ENCODE measurements at places on chromosomes 16 and 17.

GRCh38 chr16:73113336-73113735 lies 65.4 kb upstream of the ZFHX3 start:
- DNase-seq, result no peak

DNA sequence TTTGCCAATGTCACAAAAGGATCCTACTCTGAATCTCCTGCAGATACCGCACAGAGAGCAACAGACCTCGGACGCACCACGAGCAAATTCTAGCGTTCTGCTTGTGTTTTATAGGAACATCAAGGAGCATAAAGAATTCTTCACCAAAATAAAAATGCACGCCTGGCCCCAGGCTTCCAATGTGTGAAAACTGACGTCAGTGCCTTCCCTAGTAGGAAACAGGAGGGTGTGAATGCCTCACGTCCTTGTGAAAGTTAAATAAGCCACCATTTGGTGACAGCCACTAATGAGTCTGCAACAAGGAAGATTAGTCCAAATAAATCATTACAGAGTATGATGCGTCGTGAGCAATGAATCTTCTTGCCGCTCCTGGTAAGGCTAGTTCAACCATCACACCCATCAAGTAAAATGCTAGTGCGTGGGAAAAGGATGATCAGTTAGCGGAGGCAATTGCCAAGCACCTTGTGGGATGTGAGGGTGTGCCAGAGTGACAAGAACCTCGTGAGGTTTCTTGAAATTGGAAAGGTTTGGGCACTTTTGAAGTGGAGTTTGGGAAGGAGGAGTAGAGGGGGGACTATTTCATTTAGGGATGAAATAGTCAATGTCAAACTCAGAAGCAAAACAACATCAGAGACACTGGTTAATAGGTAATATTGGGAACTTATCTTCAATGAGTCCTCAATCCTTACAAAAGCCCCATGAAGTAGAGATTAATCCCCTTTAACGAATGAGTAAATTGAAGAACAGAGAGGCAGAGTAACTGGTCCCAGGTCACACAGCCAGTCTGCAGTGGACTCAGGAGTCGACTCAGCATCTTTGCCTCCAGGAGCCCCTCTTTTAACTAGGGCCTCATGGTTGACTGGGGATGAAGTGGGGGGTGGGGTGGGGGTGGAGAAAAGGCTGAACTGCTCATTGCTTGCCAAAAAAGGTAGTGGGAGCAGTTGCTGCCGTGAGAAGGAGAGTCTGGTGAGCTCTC lies 238.8 kb downstream of the SLC39A11 start:
- no peak for DNase-seq

DNA sequence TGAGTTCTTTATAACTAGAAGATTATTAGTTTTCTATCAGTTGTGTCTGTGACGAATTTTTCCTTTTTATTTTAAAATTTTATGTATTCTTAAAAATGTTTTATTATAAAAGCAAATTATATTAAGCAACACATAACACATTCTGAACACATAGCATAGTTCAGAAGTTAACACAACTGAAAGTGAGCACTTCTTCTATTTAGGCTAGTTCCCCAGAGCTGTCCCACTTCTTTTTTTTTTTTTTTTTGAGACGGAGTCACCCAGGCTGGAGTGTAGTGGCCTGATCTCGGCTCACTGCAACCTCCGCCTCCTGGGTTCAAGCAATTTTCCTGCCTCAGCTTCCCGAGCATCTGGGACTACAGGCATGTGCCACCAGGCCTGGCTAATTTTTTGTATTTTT lies 37.7 kb upstream of the ALDH3A2 start:
- no peak for DNase-seq

- DNase-seq, result no peak
Measured at GRCh38 chr16:1057252-1057932, 15.2 kb upstream of the SSTR5 start.

DNA sequence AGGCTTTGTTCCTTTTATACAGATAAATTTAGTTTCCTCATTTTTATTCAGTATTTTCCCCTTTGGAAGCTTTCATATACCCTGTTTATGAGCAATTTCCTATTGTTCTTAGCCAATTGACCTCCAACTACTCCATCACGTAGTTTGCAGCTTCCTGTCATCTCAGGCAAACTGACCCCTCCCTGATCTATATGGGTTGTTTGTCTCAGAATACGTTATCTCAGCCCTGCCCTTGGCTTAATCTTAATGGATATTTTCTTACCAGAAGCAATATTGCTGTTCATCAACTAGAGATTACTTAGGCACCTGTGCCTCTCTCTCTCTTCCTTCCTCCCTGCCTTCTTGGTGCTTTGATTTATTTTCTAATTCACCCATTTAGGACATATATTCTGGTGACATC lies 81.2 kb downstream of the ZNF18 start:
- no peak for DNase-seq

DNA sequence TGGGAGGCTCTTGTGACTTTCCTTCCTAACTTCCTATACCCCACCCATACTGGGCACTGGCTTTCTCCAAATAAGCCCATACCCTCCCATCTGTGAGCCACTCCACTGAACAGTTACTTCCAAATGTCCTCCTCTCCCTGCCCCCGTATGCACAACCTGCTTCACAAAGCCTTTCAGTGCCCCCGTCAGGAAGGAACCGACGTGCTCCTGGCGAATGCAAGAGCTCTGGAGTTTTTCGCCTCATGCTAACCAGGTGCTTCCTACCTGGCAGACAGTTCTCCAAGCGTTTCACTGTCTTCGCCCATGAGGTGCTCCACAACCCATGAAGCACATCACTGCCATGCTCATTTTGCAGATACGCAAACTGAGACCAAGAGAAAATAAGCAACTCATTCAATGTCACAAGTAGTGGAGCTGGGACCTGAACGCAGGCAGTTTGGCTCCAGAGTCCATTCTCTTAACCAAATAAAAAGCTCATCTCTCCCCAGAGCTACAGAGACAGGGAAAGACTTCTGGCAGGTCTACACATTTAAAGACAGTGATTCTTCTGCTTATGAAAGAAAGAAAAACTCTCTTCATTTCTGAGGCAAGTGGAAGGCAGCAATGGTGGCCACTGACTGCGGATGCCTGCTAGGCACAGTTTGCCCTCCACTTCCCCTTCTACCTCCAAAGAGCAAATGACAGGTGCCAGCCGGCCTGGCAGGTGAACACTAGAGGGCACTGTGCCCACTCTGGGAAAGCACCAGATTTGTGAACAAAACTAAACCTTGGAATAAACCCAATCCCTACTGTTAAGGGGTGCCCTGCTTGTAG lies 23.8 kb downstream of the SPHK1 start:
- peak; percentile 56 for DNase-seq

- no peak for DNase-seq
Measured at GRCh38 chr17:38465391-38466345, 37.4 kb downstream of the ARHGAP23 start.

DNA sequence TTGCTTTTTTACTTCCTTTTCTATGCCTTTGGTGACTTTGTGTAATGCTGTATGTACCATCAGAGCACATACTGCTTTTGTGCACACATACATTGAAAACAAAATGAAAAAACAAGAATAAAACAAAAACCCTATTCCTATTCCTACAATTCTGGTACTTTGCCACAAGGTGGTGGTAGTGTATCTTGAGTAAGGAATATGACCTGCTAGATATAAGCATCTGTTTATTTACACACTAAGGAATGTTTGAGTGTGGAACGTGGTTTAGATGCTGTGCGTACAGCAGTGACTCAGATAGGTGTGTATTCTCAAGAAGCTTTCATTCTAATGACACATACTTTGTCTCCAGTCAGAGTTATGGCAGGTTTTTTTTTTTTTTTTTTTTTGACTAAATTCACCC lies 606.2 kb downstream of the WWOX start:
- DNase-seq, result no peak

DNA sequence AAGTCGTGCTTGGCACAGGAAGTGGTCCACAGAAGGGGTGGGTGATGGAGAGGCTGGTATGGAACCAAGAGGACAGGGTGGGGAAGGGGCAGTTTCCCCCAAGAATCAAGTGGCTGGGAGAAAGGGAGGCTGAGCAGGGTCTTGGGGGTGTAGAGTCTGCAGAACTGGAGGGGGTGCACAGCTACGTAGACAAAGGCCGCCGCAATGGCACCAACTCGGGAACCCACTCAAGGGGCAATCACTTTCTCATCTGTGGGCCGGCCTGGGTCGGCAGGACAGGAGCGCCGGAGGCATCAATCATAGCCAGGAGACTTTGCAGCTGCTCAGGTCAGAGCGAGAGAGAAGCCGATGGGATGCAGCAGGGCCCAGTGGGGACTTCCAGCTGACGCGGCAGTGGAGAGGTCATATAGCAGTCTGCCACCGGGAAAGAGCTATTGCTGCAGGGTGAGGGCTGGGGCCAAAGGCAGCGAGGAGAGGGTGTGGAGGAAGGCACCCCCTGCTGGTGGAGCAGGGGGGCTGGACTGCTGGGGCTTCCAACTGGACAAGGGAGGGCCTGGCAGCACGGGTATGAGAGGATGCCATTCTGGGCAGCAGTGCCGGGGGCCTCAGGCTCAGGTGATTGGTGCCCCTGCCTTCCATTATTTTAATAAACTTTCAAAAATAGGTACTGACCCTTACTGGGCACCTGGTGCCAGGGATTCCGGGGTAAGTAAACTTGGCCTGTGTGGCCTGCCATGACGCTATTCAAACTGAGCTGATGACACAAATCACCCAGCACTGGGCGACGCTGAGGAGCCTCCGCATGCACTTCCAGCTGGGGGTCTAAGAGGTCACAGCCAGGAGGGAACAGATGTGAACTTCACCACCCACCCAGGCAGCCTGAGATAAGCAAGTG lies 52.5 kb upstream of the MTSS2 start:
- no peak for DNase-seq

DNA sequence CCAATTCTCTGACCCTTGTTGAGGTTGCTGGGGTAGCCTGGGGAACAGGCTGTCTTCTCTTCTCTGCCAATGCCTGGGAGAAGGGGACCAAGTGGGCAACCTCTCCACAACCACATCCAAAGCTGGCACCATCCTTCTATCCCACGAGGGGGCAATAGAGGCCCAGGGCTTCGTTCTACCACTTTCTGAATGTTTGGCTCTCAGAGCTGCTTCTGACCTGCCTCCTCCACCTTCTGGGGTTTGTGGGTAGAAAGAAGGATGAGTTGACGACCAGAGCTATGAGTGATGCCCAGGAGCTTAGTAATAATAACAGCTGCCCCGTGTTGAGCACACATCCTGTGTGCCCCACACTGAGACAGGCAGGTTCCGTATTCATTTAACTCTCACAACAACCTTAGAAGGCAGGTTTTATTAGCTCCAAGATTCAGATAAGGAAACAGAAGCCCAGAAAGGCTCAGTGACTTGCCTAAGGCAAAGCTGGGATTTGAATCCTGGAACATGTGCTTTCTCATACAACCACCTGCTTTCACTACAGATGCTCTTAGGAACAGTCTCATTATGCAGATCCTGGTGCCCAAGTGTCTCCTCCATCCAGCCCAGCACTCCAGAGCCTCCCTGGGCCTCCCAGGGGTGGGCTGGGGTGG lies 11.1 kb downstream of the TSPOAP1 start:
- peak; percentile 68 for DNase-seq
